ENCODE measurements at places on chromosomes 3 and 15. TPM values are rescaled to one million over a fixed set of nuclear protein-coding genes. Genes with fewer than 3 reads are reported as not detected.

The PARL gene
- total RNA-seq: 34.1 TPM

The FEZF2 gene
- not detected for total RNA-seq

The ITGB5 gene
- 182 TPM for total RNA-seq

The THAP10 gene
- 6.3 TPM for total RNA-seq

The ATP10A gene
- 6.0 TPM for total RNA-seq

DNA sequence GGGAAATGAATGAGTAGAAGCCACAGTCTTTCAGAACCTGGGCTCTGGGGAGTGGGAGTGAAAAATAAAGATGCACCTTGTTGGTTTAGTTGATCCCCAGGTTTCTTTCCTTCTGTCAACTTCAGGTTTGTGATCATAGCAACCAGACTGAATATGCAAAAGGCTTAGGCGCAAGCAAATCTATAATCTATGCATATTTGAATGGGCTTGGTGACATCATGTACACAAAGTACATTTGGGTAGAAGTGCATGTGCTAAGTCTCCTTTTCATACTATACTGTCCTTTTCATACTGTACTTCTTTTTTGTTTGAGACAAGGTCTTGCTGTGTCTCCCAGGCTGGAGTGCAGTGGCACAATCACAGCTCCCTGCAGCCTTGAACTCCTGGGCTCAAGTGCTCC is 132.4 kb upstream of the C2CD4B start:
- H3K27ac ChIP-seq: no peak overlapping the region
- no peaks in the 10 kb centered on the region for H3K27me3 ChIP-seq
- H3K4me1 ChIP-seq: no peaks in the 10 kb centered on the region
- no peak for DNase-seq
- no peak overlapping the region for H3K4me3 ChIP-seq

GRCh38 chr3:111892070-111892469 is 33.0 kb downstream of the PHLDB2 start:
- H3K4me3 ChIP-seq: no peak overlapping the region
- H3K27me3 ChIP-seq: no peaks in the 10 kb centered on the region
- DNase-seq: no peak
- no peaks in the 10 kb centered on the region for H3K36me3 ChIP-seq

DNA sequence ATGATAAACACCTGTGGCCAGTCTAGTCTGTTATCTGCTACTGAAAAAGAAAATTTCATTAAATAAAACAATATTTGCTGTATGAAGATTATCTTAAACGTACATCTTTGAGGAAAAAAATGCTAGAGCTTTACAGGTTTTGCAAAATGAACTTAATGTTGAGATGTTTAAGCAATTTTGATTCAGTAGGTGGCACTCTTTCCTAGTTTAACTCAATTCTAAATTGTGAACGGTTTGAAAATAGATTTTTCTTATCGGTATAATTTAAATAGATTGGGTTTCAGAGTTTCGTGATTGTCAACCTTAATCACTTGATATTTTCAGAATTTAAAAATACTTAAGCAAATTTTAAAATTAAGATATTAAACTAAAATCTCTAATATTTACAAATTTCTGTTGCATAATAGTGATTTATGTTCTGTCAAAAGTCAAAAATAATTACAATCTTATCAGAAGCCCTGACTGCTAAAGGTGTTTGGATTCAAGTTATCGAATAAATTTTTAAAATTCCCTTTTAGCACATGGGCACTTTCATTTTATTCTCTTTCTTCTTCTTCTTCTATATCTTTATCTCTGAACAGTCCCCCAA is 7.0 kb upstream of the RNF111 start:
- no peak overlapping the region for H3K4me3 ChIP-seq
- no peak for DNase-seq

DNA sequence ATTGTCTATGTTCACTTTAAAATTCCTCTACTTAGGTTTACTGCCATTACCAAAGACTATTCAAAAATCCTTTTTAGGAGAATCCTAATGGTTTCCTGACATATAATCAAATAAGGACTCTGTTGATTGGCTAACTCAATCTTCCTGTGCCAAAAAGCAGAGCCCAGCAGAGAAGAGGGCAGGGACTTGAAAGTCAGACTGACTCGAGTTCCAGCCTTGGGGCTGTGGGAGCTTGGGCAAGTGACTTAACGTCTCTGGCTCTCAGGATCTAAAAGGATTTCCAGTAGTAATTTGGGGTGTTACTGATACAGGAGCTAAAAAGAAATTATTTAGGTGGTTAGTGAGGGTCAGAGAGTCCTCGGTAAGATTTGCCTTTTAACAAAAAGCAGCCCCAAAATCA is 10.9 kb downstream of the CCR5 start:
- H3K4me3 ChIP-seq: no peak overlapping the region
- H3K27me3 ChIP-seq: no peaks in the 10 kb centered on the region
- no peak overlapping the region for H3K27ac ChIP-seq
- no peaks in the 10 kb centered on the region for H3K4me1 ChIP-seq
- DNase-seq: no peak
- no peaks in the 10 kb centered on the region for H3K36me3 ChIP-seq
